NCI-H69 (cell line): ENCODE measurements at places on chromosomes 12 and 14.

DNA sequence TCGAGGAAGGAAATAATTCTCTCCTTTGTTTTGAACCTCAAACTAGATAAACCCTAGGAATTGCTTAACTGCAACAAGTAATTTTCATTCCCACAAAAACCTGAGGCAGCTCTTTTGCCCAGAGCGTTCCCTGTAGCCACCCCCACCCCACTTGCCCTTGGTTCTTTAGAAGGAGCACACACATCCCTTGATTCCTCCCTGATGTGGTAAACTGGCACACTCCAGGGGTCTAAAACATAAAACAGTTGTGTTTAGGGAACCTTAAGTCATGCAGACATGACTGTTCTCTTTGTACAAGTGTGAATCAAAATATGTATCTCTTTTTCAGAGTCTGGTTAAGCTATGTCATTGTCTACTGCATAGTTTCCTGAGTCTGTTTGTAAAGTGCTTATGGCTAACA lies 14.0 kb downstream of the MAPK1IP1L start:
- no peak for DNase-seq

DNA sequence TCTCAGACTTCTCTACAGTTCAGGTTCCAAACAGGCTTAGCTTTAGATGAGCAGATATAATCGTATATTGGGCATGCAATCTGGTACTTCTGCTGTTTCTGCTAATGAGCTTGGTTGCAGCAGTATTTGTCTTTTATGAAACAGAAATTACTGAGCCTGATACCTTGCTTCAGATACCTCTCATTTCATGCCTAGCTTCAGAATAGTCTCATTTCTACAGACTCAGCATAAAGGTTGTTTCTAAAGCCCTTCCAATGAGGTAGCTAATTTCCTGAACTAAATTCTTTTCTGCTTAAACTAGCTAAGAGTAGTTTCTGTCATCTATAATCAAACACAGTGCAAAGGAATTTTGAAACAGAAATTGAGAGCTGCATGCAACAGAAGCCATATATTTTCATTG lies 275.0 kb upstream of the KITLG start:
- no peak for DNase-seq

DNA sequence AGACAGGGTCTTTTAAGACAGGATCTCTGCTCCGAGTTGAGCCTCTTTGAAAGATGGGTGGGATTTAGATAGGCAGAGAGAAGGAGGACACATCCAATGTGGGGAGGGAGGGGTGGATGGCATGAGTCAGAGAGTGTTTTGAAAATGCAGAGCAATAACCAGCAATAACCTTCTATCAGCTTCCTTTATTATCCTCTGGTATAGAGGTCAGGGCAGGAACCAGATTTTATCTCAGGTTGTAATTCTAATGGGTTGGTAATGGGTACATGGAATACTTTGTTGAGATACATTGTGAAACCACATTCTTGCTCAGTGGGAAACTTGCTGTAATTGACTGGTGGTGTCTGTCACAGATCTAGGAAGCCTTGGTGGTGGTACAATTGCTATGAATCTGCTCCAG lies 37.6 kb upstream of the CCDC63 start:
- DNase-seq = no peak

GRCh38 chr12:34396006-34396860 lies 373.9 kb downstream of the ALG10 start:
- no peak for DNase-seq
